Transverse colon (tissue), 4 donors: ENCODE measurements at places on chromosomes 5 and 9.

DNA sequence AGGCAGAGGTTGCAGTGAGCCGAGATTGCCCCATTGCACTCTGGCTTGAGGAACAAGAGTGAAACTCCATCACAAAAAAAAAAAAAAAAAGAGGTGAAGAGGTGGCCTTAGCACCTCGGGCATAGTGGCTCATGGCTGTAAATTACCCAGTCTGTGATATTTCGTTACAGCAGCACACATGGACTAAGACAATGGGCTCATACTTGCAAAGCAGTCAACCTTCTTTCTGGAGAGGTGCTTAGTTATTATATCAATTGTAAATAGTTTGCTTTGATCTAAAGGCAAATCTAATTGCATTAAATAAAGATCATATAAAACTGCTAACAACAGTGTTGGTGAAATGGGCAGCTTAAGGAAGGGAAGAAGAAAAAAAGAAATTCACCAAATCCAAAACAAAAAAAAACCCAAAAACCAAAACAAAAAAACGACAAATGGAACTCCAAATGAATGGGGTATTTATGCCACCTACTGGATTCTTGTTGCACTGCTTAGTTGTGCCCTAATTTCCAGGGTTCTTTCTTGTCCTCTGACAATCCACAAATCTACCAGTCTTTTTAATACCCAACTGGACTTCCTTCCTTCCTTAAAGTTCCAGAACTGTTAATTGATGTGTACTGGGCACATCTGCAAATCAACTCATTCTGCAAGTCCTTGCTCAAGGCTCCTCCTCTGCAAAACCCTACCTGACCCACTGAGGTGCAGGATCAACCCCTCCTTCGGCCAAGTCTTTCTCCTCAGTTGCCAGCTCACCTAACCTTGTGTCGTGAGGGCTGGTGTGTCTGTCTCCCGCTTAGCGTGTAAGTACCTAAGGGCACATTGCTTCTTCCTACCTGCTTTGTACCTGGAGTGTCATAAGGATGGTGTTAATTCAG, 35.0 kb upstream of the DMRT1 start:
- H3K27me3 ChIP-seq: no peaks in the 10 kb centered on the region
- DNase-seq: no peak
- no peak overlapping the region for H3K4me3 ChIP-seq
- H3K36me3 ChIP-seq: no peaks in the 10 kb centered on the region
- H3K4me1 ChIP-seq: no peaks in the 10 kb centered on the region

- no peaks in the 10 kb centered on the region for H3K27me3 ChIP-seq
- no peaks in the 10 kb centered on the region for H3K36me3 ChIP-seq
- no peak overlapping the region for H3K27ac ChIP-seq
- DNase-seq: no peak
- no peak overlapping the region for H3K4me3 ChIP-seq
Measured at GRCh38 chr9:84775056-84775643, 105.6 kb downstream of the NTRK2 start.

DNA sequence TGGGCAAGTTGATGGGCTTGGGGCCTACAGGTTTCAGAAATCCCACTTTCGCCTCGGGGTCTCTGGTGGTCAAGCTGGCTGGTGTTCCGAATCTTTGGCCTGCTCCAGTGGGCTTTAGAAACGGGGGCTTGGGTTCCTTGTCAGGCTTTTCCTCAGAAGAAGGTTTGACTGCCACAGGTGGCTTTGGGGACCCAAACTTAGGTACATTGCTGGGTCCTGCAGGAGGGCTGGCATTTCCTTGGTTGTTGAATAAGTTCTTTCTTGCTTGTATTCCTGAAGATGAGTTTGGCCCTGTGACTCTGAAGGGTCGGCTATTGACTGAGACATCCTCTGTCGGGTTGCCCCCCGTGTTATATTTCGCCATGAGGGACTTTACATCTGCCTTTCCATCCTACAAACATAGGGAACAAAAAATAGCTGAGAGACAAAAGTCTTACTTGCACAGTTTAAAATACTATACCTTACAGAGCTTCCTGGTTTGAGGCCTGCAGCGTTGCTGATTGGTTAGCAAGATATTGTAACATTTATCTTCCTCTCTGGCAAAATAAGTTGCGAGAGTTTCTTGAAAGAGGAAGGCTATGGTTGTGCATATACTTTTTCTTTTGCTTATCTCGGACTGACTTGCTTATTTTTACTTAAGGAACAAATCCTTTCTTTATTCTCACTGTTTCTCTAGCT, 16.6 kb downstream of the FYB1 start:
- no peaks in the 10 kb centered on the region for H3K36me3 ChIP-seq
- no peaks in the 10 kb centered on the region for H3K4me1 ChIP-seq
- H3K27me3 ChIP-seq: no peaks in the 10 kb centered on the region
- no peak overlapping the region for H3K4me3 ChIP-seq

- no peaks in the 10 kb centered on the region for H3K4me1 ChIP-seq
- H3K36me3 ChIP-seq: no peaks in the 10 kb centered on the region
- no peak overlapping the region for H3K27ac ChIP-seq
- H3K4me3 ChIP-seq: no peak overlapping the region
- DNase-seq: no peak
- no peaks in the 10 kb centered on the region for H3K27me3 ChIP-seq
Measured at GRCh38 chr9:111985315-111985714, 88.7 kb downstream of the UGCG start.

- no peak for DNase-seq
- no peaks in the 10 kb centered on the region for H3K27me3 ChIP-seq
- no peaks in the 10 kb centered on the region for H3K36me3 ChIP-seq
- H3K27ac ChIP-seq: no peak overlapping the region
- H3K4me3 ChIP-seq: no peak overlapping the region
Measured at GRCh38 chr5:116135344-116135743, 50.5 kb downstream of the COMMD10 start.

DNA sequence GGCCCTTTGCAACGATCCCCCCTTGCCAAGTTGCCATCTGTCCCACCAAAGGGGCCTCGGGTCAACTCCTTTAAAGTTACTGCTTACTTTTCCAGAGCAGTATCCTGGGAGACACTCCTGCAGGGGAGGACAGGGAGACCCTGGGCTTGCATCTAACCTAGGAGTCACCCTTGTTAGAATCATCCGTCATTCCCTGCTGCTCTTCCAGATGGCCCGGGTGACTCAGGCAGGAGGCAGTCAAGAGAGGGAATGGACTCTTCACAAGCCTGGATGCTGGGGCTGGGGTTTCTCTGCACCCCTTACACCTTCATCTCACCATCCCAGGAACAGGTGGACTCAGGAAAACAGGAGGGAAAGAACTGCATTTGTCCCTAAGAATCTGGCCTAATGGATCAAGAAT, 175.6 kb downstream of the GABBR2 start:
- no peaks in the 10 kb centered on the region for H3K27me3 ChIP-seq
- no peaks in the 10 kb centered on the region for H3K4me1 ChIP-seq
- H3K4me3 ChIP-seq: no peak overlapping the region
- no peaks in the 10 kb centered on the region for H3K36me3 ChIP-seq

GRCh38 chr9:18167733-18168132, 306.2 kb upstream of the ADAMTSL1 start:
- H3K27ac ChIP-seq: no peak overlapping the region
- H3K36me3 ChIP-seq: no peaks in the 10 kb centered on the region
- no peaks in the 10 kb centered on the region for H3K4me1 ChIP-seq
- H3K4me3 ChIP-seq: no peak overlapping the region

DNA sequence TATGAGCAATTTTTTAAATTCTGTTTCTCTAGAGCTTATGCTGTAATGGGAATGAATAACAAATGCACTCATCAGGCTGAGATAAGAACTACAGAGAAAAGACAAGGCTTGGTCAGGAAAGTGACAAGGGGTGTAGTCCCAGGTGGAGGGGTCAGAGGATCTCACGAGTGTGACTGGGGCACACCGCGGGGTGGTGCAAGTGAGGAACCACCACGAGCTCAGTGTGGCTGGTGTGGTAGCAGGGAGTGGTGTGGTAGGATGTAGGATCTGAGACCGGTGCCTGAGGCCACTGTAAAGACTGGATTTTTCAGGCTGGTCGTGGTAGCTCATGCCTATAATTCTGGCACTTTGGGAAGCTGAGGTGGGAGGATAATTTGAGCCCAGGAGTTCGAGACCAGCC, 9.0 kb downstream of the ANXA6 start:
- no peak overlapping the region for H3K4me3 ChIP-seq
- H3K36me3 ChIP-seq: no peaks in the 10 kb centered on the region
- DNase-seq: no peak
- H3K27ac ChIP-seq: peak overlapping the region; percentile 88

DNA sequence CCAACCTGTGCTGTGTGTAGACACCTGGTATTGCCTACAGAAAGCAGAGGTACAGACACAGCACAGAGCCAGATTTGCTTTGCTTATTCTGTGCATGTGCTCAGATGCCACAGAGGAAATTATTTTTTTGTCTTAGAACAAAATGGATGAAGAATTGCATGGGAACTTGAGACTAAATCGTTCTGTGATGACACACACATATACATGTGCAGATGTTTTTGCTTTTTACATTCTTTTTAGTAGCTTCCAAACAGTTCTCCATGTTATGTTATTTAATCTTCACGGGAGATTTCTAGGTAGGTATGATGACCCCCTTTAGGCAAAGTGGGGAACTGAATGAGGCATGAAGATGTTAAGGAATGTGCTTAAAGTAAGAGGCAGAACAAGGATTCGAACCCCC, 221.5 kb upstream of the PANK3 start:
- H3K27ac ChIP-seq: no peak overlapping the region
- DNase-seq: no peak
- H3K4me3 ChIP-seq: no peak overlapping the region
- H3K27me3 ChIP-seq: no peaks in the 10 kb centered on the region
- H3K36me3 ChIP-seq: no peaks in the 10 kb centered on the region
- no peaks in the 10 kb centered on the region for H3K4me1 ChIP-seq

DNA sequence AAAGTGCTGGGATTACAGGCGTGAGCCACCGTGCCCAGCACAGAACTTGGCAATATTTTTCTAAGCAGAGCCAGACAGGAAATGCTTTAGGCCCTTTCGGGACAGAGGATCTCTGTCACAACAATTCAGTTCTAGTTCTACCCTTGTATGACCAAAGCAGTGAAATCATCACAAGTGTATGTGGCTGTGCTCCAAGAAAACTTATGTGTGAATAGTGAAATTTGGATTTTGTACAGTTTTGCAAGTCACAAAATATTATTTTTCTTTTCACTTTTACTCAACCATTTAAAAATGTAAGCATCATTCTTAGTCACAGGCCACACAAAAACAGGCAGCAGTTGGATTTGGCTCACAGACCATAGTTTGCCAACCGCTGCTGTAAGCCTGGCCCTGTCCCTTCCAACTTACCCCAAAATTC, 20.4 kb upstream of the PRUNE2 start:
- H3K36me3 ChIP-seq: no peaks in the 10 kb centered on the region
- no peak overlapping the region for H3K4me3 ChIP-seq
- peaks cover 4% of the 10 kb centered on the region for H3K27me3 ChIP-seq
- no peak overlapping the region for H3K27ac ChIP-seq
- no peak for DNase-seq

DNA sequence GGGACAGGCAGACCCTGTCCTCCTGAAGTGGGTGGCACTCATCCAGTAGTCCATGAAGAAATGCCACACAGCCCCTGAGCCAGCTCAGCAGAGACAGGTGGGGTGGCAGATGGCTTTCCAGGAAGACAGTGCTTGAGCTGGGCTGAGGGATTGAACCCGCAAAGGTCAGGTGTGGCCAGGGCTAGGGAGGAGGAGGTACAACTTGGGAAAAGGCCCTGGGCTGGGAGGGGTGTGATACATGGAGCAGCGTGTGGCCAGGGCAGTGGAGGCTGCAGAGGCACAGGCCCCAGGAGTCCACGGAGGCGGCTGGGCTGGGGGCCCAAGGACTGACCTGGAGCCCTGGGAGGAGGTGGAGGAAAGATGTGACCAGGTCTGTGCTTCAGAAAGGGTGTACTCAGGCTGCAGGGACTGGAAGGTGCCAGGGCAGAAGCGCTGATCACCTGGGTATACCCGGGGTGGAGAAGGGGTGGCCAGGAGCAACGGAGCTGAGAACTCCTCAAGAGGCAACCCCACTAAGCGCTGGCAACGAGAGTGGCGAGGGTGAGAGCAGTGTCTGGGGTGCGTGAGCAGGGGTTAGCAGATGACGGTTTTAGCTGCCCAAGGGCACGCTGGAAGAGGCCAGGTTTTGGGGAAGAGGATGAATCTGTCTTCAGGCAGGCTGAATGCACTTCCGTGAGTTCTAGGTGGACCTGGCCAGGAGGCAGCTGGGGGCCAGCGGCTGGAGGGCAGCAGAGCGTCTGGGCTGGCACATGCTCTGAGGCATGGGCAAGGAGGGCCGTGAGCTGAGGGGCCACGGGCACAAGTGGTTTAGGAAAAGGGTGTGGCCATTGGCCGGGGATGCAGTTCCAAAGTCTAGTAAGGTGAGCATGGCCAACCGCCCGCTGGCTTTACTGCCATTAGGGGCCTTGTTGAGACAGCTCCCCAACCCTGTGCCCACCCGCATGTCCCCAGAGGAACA, 3.9 kb upstream of the RABL6 start:
- DNase-seq: no peak
- H3K4me1 ChIP-seq: peaks cover 44% of the 10 kb centered on the region
- H3K4me3 ChIP-seq: no peak overlapping the region
- no peaks in the 10 kb centered on the region for H3K36me3 ChIP-seq
- H3K27ac ChIP-seq: no peak overlapping the region

- H3K27me3 ChIP-seq: no peaks in the 10 kb centered on the region
- no peaks in the 10 kb centered on the region for H3K36me3 ChIP-seq
- no peak overlapping the region for H3K4me3 ChIP-seq
- H3K4me1 ChIP-seq: no peaks in the 10 kb centered on the region
Measured at GRCh38 chr5:86909418-86910295, 291.9 kb downstream of the COX7C start.

GRCh38 chr9:82546136-82546535, 516.8 kb downstream of the RASEF start:
- no peak overlapping the region for H3K4me3 ChIP-seq
- no peaks in the 10 kb centered on the region for H3K36me3 ChIP-seq
- DNase-seq: no peak
- no peaks in the 10 kb centered on the region for H3K27me3 ChIP-seq
- no peaks in the 10 kb centered on the region for H3K4me1 ChIP-seq

- H3K27ac ChIP-seq: no peak overlapping the region
- H3K27me3 ChIP-seq: no peaks in the 10 kb centered on the region
- H3K4me1 ChIP-seq: no peaks in the 10 kb centered on the region
- no peaks in the 10 kb centered on the region for H3K36me3 ChIP-seq
- H3K4me3 ChIP-seq: no peak overlapping the region
- no peak for DNase-seq
Measured at GRCh38 chr9:14006386-14007187, 307.4 kb downstream of the NFIB start.

- H3K4me3 ChIP-seq: no peak overlapping the region
- H3K27me3 ChIP-seq: no peaks in the 10 kb centered on the region
- H3K27ac ChIP-seq: no peak overlapping the region
- DNase-seq: no peak
- no peaks in the 10 kb centered on the region for H3K36me3 ChIP-seq
- peaks cover 16% of the 10 kb centered on the region for H3K4me1 ChIP-seq
Measured at GRCh38 chr9:124673063-124673462, 98.0 kb downstream of the NR6A1 start.

DNA sequence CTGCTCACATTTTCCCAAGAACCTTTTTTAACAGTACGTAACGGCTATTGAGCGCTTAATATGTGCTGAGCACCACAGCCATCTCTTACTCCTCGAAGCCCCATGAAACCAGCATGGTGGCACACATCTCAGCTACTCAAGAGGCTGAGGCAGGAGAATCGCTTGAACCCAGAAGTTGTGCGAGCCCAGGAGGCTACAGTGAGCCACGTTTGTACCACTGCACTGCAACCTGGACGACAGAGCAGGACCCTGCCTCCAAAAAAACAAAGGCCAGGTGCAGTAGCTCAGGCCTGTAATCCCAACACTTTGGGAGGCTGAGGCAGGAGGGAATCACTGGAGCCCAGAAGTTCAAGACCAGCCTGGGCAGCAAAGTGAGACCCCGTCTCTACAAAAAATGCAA, 28.2 kb downstream of the AQP7 start:
- H3K36me3 ChIP-seq: no peaks in the 10 kb centered on the region
- no peak overlapping the region for H3K4me3 ChIP-seq
- no peaks in the 10 kb centered on the region for H3K27me3 ChIP-seq
- peaks cover 9% of the 10 kb centered on the region for H3K4me1 ChIP-seq
- no peak for DNase-seq
